ENCODE measurements at places on chromosomes 4 and X.

GRCh38 chr4:72205831-72206230, 174.0 kb downstream of the NPFFR2 start:
- DNase-seq, result no peak

GRCh38 chr4:38907696-38908270, 40.2 kb downstream of the FAM114A1 start:
- DNase-seq, result no peak

DNA sequence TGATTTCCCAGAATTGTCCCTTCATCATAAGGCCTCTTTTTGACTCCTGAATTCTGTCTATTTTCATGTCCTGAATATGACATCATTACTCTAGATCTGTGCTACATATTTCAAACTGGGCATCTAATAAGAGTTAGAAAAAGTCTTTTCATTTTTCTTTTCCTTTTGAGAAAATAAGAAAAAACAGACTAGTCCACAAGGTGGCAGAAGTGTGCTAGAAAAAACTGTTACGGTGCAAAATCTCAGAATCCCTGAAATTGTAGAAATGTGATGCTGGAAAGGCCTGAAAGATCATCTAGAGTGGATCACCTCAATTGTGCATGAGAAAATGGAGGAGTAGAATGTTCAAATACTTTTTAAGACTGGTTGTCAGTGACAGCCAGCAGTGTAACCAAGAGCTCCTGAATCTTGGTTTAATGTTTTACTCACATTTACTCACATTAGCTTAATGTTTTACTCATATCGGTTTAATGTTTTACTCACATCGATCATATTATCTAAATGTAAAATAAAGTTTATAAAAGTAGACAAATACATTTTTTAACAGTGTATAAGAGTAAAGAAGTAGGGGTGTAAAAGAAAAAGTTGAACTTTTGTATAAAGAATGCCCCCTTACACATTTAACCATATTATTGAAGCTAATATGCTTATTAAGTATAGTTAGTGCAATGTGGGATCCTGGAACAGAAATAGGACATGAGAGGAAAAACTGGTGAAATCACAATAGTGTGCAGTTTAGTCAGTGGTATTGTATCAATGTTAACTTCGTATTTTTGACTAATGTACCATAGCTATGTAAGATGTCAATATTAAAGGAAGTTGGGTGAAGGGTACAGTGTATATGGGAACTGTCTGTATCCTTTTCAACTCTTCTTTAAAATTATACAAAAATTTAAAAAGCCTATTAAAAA, 15.2 kb downstream of the ASB11 start:
- peak; percentile 38 for DNase-seq

GRCh38 chr4:953574-953915, 19.8 kb downstream of the DGKQ start:
- no peak for DNase-seq

DNA sequence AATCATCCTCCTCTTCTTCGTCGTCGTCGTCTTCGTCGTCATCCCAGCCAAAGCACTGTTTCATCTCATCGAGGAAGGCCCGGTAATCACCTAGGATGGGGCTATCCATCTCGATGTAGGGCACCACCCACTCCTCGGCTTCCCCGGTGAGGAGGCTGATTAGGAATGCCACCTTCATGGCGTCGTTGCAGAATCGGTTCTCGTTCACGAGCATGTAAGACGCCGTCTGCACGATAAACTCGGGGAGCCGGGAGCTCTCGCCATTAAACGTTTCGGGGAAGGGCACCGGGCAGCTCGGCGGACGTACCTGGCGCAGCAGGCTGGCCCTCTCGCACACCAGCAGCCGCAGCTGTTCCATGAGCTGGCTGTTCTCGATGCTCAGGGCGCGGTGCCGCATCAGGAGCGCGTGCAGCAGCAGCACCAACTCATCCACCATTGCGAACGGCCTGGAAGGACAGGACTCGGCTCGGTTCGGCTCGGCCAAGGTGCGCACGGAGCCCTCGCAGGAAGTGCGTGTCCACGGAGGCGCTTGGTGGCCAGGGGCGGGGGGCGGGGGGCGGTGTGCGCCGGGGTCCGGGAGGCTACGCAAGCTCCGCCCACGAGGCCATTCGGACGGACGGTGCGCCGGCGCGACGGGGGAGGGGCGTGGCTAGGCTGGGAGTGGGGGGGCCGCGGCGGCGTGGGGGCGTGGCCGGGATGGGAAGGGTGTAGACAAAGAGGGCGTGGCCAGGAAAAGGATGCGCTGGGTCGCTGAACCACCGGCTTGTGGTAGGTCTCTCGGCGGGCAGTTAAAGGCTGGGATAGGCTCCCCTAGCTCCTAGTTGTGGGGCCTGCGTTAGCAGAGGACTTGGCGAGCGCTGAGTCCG, at the start of gene LDOC1:
TSS of gene LDOC1 (minus strand) at position 544 of the 866 bp plus-strand sequence. CDS start at position 436, 108 bp downstream.
- peak; percentile 77 for DNase-seq

GRCh38 chr4:54645830-54646229, 11.9 kb upstream of the KIT start:
- DNase-seq, result no peak

DNA sequence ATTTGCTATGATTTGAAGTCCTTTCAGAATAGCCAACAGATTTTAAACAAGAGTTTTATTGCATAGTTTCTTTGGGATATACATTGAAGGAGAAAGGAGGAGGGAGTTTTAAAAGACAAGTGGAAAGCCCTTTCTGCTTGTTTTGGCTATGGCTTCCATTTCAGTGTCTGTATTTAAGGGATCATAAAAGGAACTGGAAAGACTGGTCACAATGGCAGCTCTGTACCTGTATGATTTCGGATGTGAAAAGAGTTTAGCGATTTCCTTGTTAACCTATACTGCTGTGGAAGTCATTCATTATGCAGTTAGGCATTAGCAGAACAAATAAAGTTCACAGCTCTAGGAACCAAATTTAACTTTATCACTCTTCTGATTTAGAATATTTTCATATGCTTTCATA, 60.7 kb downstream of the TET2 start:
- DNase-seq, result no peak

DNA sequence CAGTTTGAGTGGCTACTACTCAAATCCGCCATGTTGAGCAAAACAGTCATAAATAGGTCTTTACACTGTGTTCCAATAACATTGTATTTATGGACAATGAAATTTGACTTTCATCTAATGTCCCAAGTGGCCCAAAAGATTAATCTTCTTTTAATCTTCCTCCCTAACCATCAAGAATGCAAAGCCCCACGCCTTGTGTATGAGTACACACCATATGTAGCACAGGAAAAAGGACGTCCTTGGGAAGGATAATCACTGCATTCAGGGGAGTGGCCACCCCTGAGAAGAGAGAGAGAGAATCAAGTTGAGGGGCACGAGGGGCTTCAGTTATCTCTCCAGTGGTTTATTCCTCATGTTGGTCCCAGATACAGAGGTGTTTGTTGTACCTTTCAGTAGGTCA, 33.1 kb downstream of the RBM47 start:
- no peak for DNase-seq

DNA sequence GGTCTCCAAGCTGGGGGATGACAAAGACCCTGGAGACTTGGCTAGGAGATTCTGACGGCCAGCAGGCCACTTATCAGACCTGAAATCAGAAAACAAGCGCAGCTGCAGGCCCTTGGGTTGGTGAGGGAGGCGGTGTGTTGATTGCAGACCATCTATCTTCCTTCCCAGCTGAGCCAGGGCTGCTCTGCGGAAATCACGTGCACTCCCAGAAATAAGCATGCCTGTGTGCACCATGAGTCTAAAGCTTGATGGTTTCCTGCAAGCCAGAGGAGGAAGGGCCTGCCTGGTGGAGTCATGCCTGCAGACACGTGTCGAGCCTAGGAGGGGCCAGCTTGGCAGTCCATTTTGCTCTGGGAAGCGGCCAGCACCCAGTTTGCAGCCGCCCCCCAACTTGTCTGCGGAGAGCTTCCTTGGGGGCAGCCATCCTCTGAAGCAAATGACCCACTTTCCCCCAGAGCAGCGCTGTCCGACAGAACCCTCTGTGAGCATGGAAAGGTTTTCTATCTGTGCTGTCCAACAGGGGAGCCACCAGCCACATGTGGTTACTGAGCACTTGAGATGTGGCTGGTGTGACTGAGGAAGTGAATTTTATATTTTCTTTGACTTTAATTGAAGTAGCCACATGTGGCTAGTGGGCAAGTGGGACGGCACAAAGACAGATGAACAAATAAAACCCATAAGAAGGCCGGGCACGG, 175.7 kb upstream of the BCOR start:
- DNase-seq, result no peak

- DNase-seq, result peak; percentile 64
These were observed 128.2 kb downstream of the FRYL start for GRCh38 chr4:48651914-48652313.

DNA sequence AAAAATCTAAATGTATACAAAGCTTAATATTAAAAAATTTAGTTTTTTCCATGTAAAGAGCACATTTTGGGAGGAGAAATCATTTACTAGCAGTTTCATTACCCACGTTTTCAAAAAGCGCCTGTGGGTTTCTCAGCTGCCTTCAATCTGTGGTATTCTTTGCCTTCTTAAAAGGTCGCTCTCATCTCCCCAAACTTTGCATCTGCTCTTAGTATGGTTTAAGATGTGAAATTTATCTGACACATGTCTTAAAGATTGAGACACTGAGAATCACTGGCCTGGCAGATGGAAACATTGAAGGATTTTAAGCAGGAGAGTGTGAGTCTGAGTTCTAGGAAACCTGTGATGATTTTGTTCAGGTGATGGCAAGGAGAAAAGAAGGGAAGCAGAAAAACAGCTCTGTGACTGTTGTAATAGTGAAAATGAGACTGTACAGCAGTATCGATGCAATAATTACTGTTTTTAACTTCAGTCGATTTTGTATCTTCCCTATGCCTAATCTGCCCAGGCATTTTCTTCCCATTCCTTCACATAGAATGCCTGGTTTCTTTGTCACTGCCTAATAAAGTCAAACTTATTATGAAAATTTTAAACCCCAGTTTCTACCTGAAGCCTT, 75.9 kb downstream of the PAQR3 start:
- DNase-seq, result no peak

DNA sequence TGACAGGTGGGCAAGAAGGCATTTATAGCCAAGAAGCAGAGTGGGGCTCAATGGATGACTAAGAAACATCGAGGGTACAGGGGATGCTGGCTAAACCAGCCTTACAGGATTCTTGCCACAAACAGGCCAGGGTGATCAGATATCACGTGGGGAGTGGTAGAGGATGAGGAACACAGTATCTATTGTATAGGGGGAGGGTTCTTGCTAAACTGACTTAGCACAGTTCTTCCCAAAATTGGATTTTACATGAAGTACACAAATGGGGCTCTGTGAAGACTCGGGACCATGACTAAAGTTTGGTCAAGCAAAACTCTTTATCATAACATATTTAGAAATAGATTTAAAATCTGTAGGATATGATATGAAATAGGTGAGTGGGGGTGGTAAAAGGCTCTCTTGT, 144.0 kb upstream of the ATOH1 start:
- DNase-seq, result no peak

GRCh38 chrX:87049567-87049966, 468.0 kb upstream of the KLHL4 start:
- no peak for DNase-seq

DNA sequence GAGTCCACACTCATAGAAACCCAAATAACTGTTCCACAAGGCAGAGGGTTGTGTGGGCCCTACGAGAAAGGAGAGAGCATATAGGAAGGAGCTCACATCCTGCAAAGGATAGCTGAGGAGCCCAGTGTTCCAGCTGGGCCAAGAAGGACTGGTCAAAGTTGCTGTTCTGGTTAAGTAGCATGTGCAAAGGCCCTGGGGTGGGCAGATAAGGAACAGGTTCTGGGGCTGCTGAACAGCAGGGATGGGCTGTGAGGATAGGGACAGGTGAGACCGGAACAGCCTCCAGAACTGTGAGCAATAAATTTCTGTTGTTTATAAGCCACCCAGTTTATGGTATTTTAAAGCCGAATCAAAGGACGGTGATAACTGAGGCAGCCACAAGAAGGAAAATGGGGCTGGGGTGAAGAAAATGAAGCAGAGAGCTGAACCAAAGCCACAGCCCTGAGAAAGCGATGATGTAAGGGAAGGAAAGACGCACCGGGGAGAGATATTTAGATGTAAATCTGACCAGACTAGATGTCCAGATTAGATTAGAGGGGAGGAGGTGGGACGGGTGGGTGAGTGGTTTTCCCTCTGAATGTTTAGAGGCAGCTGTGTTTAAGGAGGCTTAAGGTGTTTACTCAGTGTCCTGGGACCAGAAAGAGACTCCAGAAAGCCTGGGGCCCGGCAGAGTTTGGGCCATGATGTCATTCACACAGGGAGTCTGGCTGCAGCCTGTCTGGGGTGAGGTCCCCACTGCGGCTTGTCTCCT, 180.8 kb upstream of the BCOR start:
- no peak for DNase-seq

- DNase-seq, result no peak
These were observed 6.9 kb downstream of the CLCN3 start for GRCh38 chr4:169627307-169627706.

DNA sequence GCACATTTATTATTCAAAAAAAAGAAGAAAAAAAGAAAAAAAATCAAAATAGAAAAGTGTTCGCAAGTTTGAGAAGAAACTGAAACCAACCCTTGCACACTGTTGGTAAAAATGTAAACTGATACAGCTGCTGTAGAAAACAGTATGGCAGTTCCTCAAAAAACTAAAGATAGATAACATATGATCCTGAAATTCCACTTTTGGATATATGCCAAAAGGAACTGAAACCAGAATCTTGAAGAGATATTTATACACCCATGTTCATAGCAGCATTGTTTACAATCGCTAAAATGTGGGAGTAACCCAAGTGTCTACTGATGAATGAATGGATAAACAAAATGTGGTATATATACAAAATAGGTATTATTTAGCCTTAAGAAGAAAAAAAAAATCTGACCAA, 155.4 kb downstream of the TBCK start:
- no peak for DNase-seq

GRCh38 chrX:12741416-12741815, 49.8 kb upstream of the PRPS2 start:
- DNase-seq, result no peak

GRCh38 chrX:132127743-132128142, at the start of gene FRMD7:
FRMD7 (minus strand) TSS chrX:132128020; CDS start chrX:132127844, 176 bp downstream.
- peak; percentile 2 for DNase-seq

DNA sequence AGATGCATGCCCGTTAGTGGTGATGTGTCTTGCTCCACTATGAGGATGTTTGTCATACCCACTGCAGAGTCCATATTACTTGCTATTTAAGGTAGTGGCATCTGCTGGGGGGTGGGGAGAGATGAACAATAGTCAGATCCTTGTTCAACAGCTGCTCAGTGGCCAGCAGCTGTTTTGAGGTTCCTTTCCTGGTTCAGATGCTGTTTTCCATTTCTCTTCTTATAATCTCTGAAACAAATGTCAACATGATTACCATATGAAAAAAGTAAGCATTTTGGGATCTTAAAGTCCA, 1567.9 kb upstream of the TENM3 start:
- no peak for DNase-seq

- no peak for DNase-seq
These were observed 425.1 kb downstream of the RAB28 start for GRCh38 chr4:13059019-13059418.

- DNase-seq, result no peak
These were observed 867.6 kb downstream of the TRAM1L1 start for GRCh38 chr4:116217781-116218180.

- no peak for DNase-seq
These were observed 186.7 kb upstream of the VEGFC start for GRCh38 chr4:176979416-176979815.

- no peak for DNase-seq
These were observed 106.9 kb downstream of the DKK2 start for GRCh38 chr4:106929248-106929647.
